ENCODE measurements at places on chromosomes 11 and 22.
A peak's percentile ranks its signal among the peaks of the same experiment; 100 is the strongest.

- H3K36me3 ChIP-seq, result no peaks in the 10 kb centered on the region
- no peak for DNase-seq
- no peak overlapping the region for H3K27ac ChIP-seq
- no peaks in the 10 kb centered on the region for H3K4me1 ChIP-seq
- H3K27me3 ChIP-seq, result no peaks in the 10 kb centered on the region
Observed at GRCh38 chr11:78327945-78328344, 89.7 kb downstream of the GAB2 start.

- no peak for DNase-seq
- H3K27ac ChIP-seq, result no peak overlapping the region
- no peak overlapping the region for H3K4me3 ChIP-seq
Observed at GRCh38 chr22:27581236-27581635, 220.3 kb downstream of the MN1 start.

GRCh38 chr11:34055218-34056000 lies 3.9 kb downstream of the CAPRIN1 start:
- DNase-seq, result no peak
- H3K4me1 ChIP-seq, result peaks cover 5% of the 10 kb centered on the region
- no peak overlapping the region for H3K4me3 ChIP-seq
- H3K36me3 ChIP-seq, result peaks cover 46% of the 10 kb centered on the region
- no peaks in the 10 kb centered on the region for H3K27me3 ChIP-seq
- no peak overlapping the region for H3K27ac ChIP-seq

DNA sequence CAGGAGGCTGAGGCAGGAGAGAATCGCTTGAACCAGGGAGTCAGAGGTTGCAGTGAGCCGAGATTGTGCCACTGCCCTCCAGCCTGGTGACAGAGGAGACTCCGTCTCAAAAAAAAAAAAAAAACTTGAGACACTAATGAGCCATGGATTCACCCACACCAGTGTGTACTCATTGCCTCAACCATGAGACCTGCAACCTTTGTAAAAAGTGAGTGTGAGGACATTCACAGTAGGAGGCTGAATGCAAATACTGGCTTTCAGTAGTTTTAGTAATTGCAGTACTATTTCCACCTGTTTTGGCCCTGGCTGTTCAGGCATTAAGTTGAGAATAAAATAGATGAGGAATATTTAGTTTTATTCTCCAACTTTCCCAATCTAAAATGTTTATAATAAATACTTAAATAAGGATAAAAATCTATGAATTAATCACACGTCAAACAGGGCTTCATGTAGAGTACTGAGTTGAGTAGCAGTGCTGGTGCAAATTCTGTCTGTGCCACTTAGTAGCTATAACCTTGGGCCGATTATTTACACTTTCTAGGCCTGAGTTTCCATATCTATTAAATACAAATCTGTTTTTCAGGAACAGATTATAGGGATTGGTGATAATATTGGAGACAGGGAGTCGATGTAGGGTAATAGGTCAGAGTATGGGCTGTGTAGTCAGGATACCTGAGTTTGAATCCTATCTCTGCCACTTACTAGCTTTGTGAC lies 72.8 kb downstream of the PPP2R1B start:
- no peak overlapping the region for H3K4me3 ChIP-seq
- H3K27ac ChIP-seq, result no peak overlapping the region
- no peak for DNase-seq
- peaks cover 6% of the 10 kb centered on the region for H3K4me1 ChIP-seq
- no peaks in the 10 kb centered on the region for H3K27me3 ChIP-seq

DNA sequence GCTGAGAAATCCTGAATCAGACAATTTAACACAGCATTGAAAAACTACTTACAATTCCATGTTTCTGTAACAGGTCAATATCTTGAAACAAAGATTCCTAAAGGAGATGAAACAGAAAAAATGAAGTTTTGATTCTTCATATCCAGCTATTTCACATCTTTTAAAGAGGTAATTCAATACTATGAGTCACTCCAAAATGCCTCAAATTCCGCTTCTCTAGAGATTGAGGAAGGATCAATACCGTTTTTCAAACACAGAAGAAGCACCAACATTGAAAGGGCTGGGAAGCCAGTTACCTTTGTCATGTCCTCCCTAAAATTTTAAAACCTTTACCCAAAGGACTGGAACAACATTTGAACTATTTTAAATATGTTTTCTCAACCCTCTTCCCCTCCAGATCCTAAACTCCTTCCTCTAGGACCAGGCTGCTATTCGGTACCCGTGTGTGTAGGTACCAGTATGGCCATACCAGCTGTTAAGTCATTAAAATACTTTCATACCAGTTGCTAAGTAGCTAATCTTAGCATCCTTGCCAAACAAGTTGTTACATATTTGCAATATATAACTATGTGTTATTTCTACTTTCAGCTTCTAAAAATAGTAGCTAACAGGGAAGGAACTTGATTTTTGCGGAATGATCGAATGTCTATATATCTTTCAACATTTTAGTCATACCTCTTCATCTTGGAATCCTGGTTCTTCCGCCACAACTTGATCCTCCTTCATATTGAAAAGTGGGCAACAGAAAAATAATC lies 2.3 kb downstream of the DMC1 start:
- no peak overlapping the region for H3K27ac ChIP-seq
- peaks cover 8% of the 10 kb centered on the region for H3K4me1 ChIP-seq
- no peaks in the 10 kb centered on the region for H3K27me3 ChIP-seq
- H3K36me3 ChIP-seq, result no peaks in the 10 kb centered on the region
- H3K4me3 ChIP-seq, result no peak overlapping the region
- DNase-seq, result no peak

DNA sequence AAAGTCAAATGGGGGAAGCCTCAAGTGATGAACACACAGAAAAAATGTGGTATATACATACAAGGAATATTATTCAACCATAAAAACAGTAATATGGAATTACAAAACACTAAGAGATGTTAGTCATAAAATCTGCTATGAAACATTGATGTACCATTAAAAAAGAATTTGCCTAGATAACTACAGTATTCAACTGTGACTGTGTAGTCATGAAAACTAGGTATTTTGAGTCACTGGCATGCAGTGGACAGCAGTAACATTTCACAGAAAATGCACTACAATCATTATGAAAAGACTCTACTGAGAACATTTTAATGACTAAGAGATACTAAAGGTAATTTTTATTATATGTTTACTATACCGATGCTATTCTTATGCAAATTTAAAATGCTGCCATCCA lies 11.7 kb downstream of the ZNF195 start:
- no peak for DNase-seq
- no peaks in the 10 kb centered on the region for H3K27me3 ChIP-seq
- no peak overlapping the region for H3K27ac ChIP-seq
- peaks cover 97% of the 10 kb centered on the region for H3K36me3 ChIP-seq
- peaks cover 1% of the 10 kb centered on the region for H3K4me1 ChIP-seq

DNA sequence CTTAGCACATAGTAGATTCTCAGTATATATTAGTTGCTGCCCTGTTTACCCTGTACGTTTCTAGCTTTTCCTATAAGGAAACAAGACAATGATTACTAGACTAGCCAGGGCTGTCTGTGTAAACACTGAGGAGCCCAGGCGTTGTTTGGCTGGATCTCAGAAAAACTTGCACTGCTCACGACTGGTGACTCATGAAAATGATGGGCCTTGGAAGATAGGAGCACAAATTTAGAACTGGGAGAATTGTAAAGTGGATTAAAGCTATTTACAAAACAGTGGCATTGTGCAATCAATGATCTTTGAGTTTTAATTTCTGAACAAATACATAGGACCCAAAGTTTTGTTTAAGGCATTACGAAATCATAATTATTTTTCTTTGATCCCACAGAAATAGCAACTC lies 276.9 kb downstream of the FAM76B start:
- peaks cover 3% of the 10 kb centered on the region for H3K4me1 ChIP-seq
- H3K36me3 ChIP-seq, result no peaks in the 10 kb centered on the region
- no peaks in the 10 kb centered on the region for H3K27me3 ChIP-seq
- H3K27ac ChIP-seq, result no peak overlapping the region
- H3K4me3 ChIP-seq, result no peak overlapping the region
- DNase-seq, result peak; percentile 97

GRCh38 chr11:116175707-116176106 lies 597.1 kb downstream of the BUD13 start:
- peaks cover 19% of the 10 kb centered on the region for H3K27me3 ChIP-seq
- no peak overlapping the region for H3K4me3 ChIP-seq
- H3K36me3 ChIP-seq, result no peaks in the 10 kb centered on the region
- DNase-seq, result no peak

GRCh38 chr11:5591613-5592012 lies 4.8 kb upstream of the TRIM6 start:
- H3K36me3 ChIP-seq, result no peaks in the 10 kb centered on the region
- no peaks in the 10 kb centered on the region for H3K27me3 ChIP-seq
- H3K4me1 ChIP-seq, result peaks cover 3% of the 10 kb centered on the region

DNA sequence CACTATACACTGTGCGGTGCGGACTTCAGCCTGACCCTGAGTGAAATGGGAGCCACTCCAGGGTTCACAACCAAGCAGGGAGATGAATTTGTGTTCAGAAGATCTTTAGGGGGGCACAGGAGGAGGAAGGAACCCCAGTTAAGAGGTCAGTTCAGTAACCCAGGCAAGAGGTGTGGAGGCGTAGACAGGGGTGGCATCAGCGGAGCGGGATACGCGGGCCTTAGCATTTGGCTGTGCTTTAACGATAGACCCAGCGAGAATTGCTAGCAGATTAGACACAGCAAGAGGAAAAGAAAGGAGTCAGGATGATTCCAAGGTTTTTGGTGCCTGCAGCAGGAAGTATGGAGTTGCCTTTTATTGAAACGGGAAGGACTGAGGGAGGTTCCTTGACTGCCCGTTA lies 46.8 kb downstream of the CTTN start:
- H3K4me1 ChIP-seq, result peaks cover 9% of the 10 kb centered on the region
- H3K27ac ChIP-seq, result no peak overlapping the region
- no peak overlapping the region for H3K4me3 ChIP-seq
- peaks cover 6% of the 10 kb centered on the region for H3K36me3 ChIP-seq

DNA sequence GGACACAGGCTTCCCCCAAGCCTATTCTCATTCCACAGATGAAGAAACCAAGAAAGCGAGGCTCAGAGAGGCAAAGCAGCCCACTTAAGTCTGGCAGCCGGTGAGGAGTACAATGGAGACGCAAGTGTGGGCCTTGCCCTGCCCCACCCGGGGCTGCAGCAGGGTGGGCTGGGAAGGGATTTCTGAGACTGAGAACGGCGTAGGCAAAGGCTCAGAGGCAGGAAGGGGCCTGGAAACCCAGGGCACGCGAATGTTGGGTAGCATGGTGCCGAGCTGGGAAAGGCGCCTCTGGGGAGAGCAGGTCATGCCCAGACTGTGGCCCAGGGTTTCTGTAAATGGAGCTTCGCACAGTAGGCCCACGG lies 47.5 kb upstream of the SHISAL1 start:
- H3K27ac ChIP-seq, result no peak overlapping the region
- H3K4me1 ChIP-seq, result peaks cover 5% of the 10 kb centered on the region
- DNase-seq, result no peak
- H3K36me3 ChIP-seq, result no peaks in the 10 kb centered on the region
- no peak overlapping the region for H3K4me3 ChIP-seq

GRCh38 chr11:123841174-123841573 lies 35.0 kb upstream of the OR6M1 start:
- no peaks in the 10 kb centered on the region for H3K27me3 ChIP-seq
- H3K36me3 ChIP-seq, result no peaks in the 10 kb centered on the region
- no peaks in the 10 kb centered on the region for H3K4me1 ChIP-seq
- H3K27ac ChIP-seq, result no peak overlapping the region
- DNase-seq, result no peak

Measured in mesenchymal stem cell (in vitro differentiated cells and primary cell).